ENCODE measurements at places on chromosomes 6 and 20. TPM values are rescaled to one million over a fixed set of nuclear protein-coding genes. Genes with fewer than 3 reads are reported as not detected.
A peak's percentile ranks its signal among the peaks of the same experiment; 100 is the strongest.

Gene RNF217
- 28.1 TPM for total RNA-seq

Gene CDSN
- total RNA-seq, result not detected

Gene SSTR4
- total RNA-seq, result not detected

GRCh38 chr6:19988555-19988954 lies 151.4 kb downstream of the ID4 start:
- no peak for DNase-seq

- DNase-seq, result no peak
These were observed 36.6 kb upstream of the DUSP22 start for GRCh38 chr6:255751-256083.

DNA sequence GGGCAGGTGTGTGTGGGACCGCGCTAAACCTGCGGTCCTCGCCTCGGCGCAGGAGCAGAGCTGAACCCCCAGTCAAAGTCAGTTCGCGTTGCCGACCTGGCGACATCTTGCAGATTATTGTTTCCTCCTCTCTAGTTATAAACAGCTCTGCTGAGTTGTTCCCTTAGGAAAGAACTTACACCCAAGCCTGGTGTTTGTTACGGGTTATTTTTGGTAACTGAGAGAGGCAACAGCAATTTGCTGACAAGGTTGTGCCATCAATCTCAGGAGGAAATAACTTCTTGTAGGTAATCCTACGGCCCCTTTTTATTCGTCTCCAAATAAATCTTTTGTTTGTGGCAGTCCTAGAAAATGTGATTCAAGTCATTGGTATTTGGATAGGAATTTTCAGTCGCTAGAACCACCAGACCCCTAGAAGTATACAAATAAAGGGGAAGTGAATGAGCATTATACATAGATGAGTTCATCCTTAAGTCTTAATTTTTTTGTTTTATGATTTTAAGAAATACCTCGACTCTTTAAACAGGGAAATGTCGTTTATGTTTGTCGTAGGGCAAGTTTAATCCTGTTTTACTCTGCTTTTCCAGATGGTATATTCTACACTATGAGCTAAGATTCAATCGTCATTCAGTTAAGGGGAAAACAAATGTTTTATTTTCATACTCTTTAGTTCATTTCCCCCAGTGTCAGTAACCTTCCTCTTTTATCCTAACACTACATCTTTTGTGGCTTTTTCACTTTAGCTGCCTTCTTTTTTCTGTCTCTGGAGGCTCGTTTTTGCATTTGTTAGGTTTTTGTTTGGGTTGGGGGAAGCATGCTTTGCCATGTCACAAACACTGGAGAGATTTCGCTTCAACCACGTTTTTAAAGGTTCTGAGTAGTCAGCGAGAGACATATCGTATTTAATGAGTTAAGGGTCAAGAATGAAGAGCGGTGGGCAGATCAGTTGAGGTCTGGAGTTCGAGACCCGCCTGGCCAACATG lies 1.2 kb downstream of the PM20D2 start:
- no peak for DNase-seq

Gene TBX18
- 4.6 TPM for total RNA-seq

GRCh38 chr20:15292405-15292804 lies 955.0 kb upstream of the FLRT3 start:
- no peak for DNase-seq

Gene CGAS
- total RNA-seq, result 2.0 TPM

GRCh38 chr6:154878871-154879491 lies 116.1 kb upstream of the TIAM2 start:
- DNase-seq, result no peak

DNA sequence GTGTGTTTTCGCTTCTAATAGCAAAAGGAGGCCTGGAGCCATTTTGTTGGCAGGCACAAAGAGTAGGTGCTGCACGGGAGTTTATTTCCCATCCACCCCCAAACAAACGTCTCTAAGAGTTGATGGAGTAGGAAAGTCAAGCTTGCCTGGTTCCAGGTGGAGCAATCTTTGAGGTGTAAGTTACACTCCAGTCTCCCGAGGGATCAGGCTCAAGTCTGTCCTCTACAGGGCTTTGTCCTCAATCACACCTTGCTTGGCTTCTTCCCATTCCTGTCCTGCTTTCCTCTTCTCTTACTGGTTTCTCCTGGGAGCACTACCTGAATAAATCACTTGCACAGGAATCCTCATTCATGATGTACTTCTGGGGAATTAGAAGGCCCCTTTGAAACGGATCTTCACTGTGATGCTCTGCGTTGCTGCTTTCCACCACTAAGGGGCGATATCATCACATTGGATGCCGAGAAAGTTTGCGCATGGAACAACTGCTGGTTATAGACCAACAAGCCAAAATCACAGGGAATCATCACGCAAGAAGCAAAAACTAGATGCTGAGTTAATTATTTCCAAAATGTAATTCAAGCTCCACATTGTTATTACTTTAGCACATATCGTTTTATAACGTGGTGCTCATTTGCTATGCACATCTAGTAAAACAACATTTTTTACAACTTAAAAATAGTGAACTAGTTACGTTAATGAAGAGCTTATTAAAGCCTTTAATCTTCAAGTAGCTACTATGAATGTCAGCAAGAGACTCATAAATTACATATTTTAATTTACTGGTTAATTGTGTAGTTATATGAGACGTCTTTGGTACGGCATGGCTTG lies 156.8 kb downstream of the DNAH8 start:
- no peak for DNase-seq

Gene RAET1L
- total RNA-seq, result not detected

DNA sequence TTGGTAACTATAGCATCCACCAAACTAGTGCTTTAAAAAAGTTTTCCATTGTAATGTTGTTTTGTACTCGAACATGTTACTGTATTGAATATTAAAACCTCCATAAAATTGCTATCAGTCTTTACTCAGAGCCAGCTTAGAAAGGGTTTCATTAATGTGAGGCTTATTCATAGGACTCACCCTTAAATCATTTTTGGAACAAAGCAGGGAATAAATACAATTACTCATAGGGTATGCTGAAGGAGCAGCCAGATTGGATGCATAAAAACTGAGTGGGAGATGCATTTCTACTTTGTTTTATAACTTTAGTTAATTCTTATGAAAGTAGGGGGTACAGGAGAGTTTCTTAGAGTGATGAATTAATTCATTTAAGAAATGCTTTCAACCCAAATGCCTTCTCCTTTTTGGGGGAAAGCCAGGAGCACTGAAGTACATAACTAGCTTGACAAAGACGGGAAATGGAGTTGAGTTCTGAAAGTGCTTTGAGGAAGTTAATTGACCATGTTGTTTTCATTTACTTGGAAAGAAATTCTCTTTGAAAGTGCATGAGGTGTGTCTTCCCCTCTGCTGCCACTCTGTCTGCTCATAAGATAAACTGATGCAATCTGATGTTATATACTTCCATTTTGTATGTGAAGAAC lies 90.3 kb downstream of the RNF144B start:
- no peak for DNase-seq

Gene NMBR
- not detected for total RNA-seq

- DNase-seq, result no peak
These were observed 113.6 kb downstream of the TSHZ2 start for GRCh38 chr20:53085720-53086119.

Gene NNAT
- not detected for total RNA-seq

- no peak for DNase-seq
These were observed 13.9 kb downstream of the CRISP3 start for GRCh38 chr6:49730251-49730650.

Gene AGPAT1
- 47.2 TPM for total RNA-seq

DNA sequence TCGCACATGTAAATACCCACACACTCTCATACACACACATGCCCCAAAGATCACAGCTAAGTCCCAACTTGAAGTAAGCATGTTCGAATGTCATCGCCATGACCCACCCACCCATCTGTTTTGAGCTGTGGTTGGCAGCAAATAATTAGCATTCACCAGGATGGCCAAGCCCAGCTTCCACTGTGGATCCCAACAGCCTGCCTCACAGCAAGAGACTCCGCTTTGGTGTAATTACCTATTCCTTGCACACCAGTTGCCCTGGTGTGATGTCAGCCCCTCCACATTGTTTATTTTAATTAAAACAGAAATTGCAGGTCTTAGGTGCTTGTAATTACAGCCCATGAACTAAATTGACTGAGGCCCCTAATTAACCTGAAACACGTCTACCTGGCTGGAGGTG lies 81.1 kb downstream of the MAFB start:
- DNase-seq, result no peak

GRCh38 chr20:63738687-63739129 lies 868 bp upstream of the SLC2A4RG start:
- DNase-seq, result peak; percentile 80

Gene ECI2
- 123 TPM for total RNA-seq

DNA sequence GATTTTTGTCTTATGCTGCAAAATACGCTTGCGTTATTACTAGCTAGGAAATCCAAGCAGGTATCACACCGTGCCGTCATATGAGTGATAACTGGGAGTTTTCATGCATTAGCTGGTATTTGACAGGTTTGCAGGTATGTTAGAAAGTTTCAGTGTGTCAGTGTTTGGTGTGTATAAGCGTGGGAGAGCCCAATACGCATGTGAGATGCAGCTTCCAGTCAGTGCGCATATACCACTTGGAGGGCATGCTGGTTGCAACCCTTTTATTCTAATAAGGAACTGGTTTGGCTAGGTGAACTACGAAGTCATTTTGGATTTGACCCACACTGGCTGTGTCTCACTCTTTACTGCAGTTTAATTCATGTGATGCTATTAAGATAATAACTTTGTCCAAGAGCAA lies 35.1 kb downstream of the JARID2 start:
- no peak for DNase-seq

Gene TM9SF4
- total RNA-seq, result 31.6 TPM

GRCh38 chr6:16236631-16237199 lies 1.7 kb upstream of the GMPR start:
- DNase-seq, result no peak

Data from cardiac septum (tissue), 1 donor.